ENCODE measurements at places on chromosomes 11 and 22.

DNA sequence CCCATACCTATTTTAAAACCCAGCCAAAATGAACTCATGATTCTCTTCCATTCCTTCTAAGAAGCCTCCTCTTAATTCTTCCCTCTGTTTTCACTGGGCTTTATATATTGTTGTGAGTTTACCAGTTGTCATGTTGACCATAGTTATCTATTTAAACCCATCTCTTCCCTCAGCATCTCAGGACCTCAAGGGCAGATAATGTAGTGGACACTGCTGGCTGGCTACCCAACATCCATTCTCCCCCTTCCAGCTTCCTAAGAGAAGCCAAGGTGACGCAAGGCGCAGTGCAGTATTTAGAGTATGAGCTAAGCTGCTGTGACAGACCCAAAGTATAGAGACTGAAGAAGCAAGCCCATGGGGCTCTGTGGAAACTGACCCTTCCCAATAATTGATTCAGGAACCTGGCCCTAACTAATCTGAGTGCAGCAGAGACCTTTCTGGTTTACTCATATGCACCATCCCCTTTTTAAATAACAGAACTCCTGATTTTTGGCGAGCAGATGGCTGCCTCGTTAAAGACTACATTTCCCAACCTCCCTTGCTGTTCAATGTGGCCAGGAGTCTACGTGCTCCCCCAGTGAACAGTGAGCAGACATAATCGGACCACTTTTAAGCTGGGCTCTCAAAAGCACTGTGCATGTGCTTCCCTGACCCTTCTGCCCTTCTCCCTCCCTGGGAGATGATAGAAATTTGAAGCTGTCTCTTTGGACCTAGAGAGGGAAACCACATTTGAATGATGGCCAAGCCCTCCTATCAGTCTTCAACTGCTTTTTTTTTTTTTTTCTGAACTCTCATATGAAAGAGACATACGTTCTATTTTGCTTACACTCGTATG lies 28.1 kb upstream of the CREB3L1 start:
- DNase-seq: no peak

DNA sequence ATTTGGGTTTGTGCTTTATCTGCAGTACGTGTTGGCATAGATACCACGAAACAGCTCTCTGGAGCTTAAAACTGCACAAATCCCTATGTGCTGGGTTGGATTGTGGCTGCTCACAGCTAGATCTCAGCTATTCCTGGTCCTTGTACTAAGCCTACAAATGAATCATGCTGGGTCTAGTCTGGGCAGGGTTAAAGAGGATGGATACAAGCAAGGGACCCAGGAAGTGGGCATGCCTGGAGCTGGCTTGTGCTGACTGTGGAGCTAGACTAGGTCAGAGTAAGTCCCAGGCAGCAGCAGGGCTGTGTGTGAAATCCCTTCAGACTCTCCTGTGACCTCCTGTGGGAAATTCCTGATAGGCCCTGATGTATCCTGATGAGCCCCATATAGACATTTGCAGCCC lies 3.9 kb upstream of the E2F8 start:
- DNase-seq: no peak

- DNase-seq: no peak
These were observed 395.7 kb downstream of the AASDHPPT start for GRCh38 chr11:106473089-106473722.

GRCh38 chr11:122093731-122094275 lies 22.2 kb downstream of the BLID start:
- DNase-seq: no peak

DNA sequence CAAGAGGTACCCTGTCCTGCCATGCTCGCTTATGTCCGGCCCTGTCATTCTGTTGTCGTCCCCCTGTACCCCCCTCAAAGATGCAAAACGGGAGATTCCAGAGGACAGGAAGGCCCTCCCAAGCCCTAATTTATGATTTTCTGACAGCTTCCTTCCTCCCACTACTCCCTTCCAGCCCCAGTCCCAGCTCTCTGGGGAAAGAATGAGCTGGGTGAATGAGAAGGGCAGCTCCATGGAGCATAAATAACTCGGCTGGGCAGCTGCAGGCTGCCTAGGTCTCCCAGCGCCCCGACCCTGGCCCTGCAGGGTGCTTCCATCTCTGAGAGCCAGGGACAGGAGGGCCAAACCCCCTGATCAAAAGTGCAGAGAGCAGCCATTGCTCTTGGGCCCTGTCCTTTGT lies 3.9 kb upstream of the EMID1 start:
- no peak for DNase-seq

DNA sequence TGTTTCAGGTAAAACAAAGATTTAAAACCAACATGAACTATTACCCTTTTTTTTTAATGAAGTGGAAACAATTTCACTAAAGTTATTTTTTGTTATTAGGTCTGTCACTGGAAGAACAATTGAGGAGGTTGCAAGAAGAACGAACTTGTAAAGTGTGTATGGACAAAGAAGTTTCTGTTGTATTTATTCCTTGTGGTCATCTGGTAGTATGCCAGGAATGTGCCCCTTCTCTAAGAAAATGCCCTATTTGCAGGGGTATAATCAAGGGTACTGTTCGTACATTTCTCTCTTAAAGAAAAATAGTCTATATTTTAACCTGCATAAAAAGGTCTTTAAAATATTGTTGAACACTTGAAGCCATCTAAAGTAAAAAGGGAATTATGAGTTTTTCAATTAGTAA lies 30.9 kb downstream of the BIRC2 start:
- DNase-seq: no peak

DNA sequence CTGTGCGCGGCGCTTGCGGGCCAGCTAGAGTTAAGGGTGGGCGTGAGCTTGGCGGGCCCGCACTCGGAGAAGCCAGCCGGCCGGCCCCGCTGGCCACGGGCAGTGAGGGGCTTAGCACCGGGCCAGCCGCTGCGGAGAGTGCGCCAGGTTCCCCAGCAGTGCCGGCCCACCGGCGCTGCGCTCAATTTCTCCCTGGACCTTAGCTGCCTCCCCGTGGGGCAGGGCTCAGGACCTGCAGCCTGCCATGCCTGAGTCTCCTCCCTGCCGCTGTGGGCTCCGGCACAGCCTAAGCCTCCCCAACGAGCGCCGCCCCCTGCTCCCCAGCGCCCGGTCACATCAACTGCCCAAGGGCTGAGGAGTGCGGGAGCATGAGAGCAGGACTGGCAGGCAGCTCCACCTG lies 5.2 kb upstream of the PES1 start:
- DNase-seq: no peak

GRCh38 chr11:128480066-128480465 lies 107.3 kb downstream of the ETS1 start:
- DNase-seq: peak; percentile 54

DNA sequence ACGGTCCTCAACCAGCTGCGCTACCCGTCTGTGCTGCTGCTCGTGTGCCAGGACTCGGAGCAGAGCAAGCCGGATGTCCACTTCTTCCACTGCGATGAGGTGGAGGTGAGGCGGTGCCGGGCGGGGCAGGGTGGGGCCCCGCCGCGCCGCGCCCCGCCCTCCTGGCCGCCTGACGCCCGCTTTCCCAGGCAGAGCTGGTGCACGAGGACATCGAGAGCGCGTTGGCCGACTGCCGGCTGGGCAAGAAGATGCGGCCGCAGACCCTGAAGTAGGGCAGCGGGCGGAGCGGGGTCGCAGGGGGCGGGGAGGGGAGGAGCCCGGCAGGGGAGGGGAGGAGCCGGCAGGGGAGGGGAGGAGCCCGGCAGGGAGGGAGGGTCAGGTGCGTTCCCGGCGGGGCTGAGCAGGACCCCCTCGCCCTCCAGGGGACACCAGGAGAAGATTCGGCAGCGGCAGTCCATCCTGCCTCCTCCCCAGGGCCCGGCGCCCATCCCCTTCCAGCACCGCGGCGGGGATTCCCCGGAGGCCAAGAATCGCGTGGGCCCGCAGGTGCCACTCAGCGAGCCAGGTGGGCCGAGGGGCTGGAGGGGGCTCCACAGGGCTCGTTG lies 14.7 kb downstream of the EPS8L2 start:
- peak; percentile 64 for DNase-seq

DNA sequence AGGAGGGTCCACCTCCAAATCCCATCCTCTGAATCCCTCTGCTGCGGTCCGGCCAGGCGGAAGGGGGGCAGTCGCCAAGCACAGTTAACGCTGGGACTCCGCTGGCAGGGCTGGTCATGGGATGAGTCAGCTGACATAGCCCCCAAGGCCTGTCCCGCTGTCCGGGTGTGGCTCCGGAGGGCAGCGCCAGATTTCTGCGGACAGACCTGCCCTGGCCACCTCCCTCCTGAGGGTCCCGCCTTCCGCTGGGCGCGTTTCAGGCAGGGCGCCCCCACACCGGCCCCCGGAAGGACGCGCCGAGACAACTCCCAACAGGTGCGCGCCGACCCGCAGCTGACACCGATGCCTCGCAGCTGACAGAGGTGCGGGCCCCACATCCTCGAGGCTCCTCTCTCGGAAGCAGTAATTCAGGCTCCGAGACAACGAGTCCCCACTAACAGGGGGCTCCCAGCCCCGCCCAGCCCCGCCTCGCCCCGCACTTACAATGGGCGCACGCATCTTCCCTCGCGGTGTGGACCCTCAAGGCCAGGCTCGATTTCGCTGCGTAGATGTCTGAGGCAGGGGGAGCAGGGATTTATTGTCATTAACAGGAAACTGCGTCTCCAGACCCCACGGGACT lies 607 bp downstream of the PLAAT3 start:
- DNase-seq: peak; percentile 51

DNA sequence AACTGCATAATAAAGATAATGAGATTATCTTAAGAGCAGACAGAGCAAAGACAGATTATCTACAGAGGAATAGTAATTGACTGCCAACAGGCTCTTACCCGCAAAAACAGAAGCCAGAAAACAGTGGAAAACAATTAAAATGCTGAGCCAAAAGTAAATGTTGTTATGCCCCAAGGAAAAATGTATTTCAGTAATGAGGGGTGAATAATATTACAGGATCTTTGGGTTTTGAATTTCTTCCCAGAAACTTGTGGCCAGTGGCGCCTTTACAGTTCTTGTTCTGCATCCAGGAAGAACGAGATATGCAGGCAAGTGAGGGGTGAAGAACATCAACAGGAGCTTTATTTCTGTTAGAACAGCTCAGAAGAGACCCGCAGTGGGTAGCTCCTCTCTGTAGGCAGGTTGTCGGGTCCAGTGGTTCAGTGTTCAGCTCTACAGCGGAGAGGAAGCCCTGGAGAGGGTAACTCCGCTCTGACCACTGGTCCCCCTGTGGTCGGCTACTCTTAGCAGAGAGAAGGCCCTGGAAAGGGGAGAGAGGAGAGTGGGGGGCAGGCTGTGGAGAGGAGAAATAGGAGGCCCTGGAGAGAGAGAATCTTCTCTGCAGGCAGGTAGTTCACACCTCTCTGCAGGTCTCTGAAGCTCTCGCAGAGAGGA lies 51.8 kb upstream of the SC5D start:
- DNase-seq: no peak

- no peak for DNase-seq
These were observed 86.6 kb downstream of the DGCR2 start for GRCh38 chr22:19035474-19036228.

DNA sequence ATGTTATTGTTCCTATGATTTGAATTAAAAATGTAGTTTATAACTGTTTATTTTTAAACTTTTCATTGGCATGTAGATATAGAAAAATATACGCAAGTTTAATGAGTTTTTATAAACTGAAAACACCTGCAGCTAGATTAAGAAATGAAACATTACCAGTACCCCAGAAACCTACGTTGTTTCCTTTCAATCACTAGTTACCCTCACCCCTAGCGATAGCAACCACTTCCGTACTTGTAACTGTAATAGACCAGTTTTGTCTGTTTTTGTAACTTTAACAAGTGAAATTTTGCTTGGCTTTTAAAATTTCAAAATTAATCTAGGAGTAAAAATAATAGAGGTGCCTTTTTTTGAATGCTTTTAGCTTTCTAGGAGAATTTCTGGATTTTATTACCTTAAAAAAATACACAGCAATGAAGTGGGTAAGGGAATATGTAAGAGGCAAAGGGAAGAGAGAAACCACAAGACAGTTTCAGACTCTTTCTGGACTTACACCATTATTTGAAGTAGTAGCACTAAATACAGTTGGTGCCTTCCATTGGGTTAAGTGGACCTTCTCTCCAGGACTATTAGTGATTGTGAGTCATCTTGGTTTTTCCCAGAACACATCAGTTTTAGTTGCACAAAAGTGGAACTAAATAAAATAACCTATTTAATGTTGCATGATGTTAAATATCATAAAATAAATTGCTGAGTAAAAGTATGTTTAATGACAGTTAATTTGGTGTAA lies 18.7 kb upstream of the NAT10 start:
- no peak for DNase-seq

- no peak for DNase-seq
These were observed 24.2 kb upstream of the YAP1 start for GRCh38 chr11:102085864-102086551.

DNA sequence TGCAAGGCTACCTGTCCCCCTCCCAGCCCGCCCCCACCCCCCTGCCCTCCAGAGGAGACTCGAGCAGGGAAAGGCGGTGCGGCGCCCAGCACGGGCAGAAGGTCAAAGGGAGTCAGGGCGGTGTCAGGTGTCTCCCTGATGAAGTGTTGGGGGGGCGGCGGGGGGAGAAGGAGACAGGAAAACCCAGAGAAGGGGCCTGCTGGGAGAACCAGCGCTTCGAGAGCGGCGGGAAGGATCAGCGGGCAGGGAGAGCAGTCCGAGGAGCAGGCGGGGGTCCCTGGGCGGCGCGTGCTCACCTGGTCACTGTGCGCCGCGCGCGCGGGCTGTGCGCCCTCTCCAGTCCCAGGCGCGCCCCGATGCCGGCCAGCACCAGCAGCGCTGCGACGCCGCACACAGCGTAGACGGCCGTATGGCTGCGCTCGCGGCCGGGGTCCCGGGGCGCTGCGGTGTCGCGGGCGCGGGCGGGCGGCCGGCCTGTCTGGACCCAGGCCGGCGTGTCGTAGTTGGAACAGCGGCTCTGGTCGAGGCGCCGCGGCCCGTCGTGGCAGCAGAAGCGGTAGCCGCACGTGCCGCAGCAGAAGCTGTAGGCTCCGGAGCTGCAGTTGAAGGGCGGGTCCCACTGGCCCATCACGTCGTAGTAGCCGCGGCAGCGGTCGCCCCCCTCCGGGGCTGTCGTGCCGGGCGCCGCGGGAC lies 886 bp downstream of the SHISA8 start:
- DNase-seq: no peak

DNA sequence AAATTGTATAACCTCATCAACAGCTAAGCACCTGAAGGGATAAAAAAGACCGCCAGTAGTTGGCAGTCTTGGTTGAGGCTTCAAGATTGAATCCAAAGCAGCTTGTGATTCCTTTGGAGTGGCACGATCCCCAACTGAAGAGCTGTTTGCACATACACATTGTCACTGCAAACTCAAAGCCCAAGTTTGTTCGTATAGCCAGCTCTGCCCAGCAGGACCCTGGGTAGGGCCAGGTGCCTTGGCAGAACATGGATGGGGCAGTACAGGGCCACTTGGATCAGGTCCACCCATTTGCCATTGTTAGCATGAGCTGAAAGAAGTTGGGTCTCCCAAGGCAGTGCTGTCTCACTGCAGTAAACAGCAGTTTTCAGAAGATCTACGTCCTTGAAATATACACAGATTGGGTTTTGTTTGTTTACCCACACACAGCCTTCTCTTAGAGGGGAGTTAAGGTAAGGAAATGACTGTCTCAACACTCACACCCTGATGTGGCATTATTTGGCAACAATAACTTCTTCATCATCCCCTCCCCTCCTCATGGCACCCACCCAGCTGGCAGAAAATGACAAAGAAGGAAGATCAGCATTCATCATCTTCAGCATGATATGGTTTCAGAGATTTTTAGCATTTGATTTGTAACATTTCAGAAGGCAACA lies 132.9 kb downstream of the COMMD9 start:
- no peak for DNase-seq

All from activated naive CD4-positive, alpha-beta T cell treated with anti-CD3 and anti-CD28 coated beads for 36 hours (primary cell).